ENCODE measurements at places on chromosomes 5 and 9.

DNA sequence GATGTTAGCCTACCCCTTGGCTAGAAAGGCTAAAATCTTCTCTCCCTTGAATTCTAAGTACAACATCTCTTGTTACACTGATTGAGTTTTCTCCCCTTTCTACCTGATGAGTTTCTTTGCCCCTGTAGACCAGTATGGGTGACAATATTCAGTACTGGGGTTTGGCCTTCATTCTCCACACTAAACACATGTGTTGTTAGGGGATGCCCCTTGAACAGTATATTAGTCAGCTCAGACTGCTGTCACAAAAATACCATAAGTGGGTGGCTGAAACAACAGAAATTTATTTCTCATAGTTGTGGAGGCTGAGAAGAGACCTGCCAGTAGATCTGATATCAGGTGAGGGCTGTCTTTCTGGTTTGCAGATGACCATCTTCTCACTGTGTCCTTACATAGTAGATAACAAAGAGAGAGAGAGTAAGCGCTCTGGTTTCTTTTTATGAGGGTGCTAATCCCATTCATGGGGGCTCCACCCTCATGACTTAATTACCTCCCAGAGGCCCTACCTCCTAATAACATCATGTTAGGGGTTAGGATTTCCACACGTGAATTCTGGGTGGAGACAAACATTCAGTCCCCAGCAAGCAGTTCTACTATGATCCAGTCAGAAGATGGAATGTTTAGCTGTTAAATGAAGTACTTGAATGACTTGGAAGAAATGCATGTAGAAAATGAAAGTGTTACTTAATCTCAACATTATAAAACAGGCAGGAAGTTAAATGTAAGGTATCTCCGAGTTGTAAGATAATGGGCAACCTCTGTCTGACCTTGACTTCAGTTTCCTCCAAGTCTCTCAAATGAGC is 17.5 kb downstream of the VLDLR start:
- DNase-seq = no peak

GRCh38 chr5:760363-761058 is 24.0 kb downstream of the ZDHHC11B start:
- no peak for DNase-seq

- no peak for DNase-seq
These were observed 189.7 kb downstream of the CSNK1G3 start for GRCh38 chr5:123701511-123702200.

- no peak for DNase-seq
These were observed 54.1 kb upstream of the ABL1 start for GRCh38 chr9:130780865-130781504.

GRCh38 chr9:79446523-79447307 is 125.0 kb upstream of the TLE4 start:
- no peak for DNase-seq

GRCh38 chr9:98955259-98955658 is 11.6 kb downstream of the COL15A1 start:
- no peak for DNase-seq

- no peak for DNase-seq
These were observed 139.5 kb upstream of the PRDM9 start for GRCh38 chr5:23367874-23368273.

- peak; percentile 23 for DNase-seq
These were observed 116.9 kb upstream of the ARRDC3 start for GRCh38 chr5:91499943-91500531.

- DNase-seq = no peak
These were observed 33.8 kb downstream of the KDM3B start for GRCh38 chr5:138386290-138386689.

DNA sequence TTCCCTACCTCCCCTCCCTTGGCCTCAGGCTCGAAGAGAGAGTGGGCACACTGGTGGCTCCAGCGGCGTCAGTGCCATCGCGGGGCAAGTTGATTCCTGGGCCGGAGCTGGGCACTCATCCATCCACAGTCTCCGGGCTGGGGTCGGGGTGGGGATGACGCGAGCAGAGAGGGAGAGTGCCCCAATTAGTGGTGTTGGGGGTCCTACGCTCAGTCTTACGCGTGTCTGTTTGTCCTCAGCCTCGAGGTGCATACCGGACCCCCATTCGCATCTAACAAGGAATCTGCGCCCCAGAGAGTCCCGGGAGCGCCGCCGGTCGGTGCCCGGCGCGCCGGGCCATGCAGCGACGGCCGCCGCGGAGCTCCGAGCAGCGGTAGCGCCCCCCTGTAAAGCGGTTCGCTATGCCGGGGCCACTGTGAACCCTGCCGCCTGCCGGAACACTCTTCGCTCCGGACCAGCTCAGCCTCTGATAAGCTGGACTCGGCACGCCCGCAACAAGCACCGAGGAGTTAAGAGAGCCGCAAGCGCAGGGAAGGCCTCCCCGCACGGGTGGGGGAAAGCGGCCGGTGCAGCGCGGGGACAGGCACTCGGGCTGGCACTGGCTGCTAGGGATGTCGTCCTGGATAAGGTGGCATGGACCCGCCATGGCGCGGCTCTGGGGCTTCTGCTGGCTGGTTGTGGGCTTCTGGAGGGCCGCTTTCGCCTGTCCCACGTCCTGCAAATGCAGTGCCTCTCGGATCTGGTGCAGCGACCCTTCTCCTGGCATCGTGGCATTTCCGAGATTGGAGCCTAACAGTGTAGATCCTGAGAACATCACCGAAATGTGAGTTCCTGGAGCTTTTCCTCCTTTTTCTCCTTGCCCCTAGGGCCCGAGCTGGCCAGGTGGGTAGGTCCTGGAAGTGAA is 861 bp downstream of the NTRK2 start:
- no peak for DNase-seq

DNA sequence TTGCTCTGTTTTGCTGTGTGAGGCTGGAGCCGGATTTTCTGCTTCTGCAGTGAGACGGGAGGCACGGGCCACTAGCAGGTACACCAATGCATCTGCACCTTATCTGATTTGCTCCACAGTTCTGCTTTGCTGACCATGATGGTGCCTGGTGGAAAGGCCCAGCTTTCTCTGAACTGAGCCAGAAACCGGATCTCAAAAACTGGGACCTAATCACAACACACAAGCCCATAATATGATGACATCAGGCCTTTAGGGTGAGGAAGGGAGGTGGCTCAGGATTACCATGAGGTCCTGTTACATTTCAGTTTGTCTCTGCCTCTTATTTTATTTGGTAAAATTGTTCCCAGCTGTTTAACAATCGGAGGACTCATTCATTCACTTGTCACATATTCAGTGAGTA is 49.8 kb downstream of the FGF1 start:
- DNase-seq = no peak

DNA sequence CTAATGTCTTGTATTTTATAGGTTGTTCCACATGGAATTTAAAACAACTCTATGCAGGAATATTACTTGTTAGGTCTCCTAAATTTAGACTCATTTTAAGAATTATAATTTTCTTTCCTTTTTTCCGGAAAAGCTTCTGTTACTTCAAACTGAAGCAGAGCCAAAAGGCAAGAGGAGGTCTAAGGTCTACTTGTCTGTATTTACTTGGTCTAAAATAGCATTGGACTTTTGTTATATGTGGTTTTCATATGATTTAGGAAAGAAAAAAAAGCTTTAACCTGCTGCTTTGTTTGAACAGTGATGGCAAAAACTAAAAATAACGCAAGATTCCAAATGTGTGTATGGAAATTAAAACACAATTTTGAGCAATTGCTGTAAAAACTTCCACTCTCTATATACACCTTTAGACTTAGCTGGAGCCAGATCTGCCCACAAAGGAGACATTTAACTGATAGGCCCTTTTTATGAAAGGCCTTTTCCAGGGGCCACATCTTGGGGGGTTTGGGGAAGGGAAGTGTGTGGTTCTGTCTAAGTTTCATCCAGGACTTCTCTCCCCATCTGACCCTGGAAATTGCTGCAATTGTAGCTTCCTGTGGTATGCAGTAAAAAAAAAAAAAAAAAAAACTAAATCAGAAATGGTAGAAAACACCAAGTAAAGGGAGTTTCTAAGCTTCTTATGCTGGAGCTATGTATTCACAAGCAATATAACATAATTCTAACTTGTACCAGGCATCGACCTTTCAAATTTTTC is 307.7 kb upstream of the MEF2C start:
- no peak for DNase-seq

GRCh38 chr5:177261510-177261909 is 42.0 kb downstream of the RAB24 start:
- no peak for DNase-seq

GRCh38 chr9:134162926-134163370 is 1.4 kb downstream of the RNU6ATAC start:
- DNase-seq = no peak

DNA sequence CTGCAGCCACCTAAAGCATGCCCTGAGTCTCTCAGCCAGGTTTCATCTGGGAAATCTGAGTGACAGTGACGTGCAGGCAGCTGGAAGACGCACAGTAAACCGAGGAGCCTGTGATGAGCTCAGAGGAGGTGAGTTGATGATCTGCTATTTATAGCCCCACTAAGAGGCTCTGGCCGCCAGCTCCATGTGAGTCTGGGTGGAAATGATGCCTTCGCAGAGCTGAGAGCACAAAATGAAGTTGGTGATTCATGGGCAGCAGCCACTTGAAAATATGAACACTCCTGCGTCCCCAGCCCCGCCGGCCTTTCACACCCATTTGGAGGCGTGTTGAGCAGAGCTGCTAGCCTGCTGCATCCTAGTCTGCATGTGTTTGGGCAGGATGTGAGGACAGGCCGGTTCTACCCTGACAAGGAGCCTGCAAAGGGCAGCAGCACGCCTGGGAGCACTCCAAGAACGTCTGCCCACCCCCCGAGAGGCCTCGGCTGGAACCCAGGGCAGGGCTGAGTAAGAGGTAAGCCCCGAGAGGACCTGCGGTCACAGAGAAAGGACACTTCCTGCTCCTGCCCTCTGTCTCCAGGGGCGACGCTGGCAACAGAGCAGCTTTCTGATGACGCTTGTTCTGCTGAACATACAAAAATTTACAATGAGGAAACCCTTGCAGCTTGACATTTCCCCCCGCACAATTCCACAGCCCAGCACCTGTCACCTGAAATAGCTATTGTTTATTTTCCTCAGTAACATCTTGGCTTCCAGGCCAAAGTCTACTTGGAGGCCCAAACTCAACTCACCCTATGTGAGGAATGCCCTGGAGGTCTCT is 25.1 kb upstream of the CDKN2AIPNL start:
- DNase-seq = peak; percentile 94

DNA sequence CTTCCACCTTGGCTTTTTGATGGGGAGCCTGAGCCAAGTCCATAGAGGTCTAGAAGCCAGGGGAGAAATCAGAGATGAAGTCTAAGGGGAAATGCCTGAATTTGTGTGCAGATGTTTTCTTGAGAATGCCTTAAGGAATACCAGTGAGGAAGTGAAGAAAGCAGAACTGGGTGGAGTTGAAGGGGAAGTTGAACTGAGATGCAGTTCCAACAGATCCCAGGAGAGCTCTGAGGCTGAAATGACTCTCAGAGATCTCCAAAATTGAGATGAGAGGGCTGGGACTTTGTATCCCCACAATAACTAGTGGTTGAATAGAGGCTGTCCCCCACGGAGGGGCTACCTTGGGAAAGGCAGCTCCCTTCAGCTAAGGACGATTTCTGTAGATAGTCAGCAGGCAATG is 197.1 kb downstream of the ZNF462 start:
- no peak for DNase-seq

DNA sequence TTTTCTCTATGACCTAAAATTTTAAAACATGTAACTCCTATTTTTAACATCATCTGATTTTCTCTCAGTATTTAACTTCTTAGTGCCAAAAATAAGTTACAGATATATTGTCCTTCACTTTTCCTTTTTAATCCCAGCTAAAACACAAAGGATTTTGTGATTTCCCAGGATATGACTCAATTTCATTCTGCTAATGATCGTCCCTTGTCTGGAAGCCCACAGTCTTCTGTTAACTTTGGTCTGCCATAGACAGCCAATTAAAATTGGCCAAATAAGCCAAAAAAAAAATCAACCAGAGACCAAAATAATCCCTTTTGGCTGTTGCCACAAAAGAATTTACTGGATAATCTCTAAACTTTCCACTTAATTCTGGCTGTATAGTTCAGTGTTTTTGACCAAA is 124.5 kb upstream of the FST start:
- DNase-seq = no peak

DNA sequence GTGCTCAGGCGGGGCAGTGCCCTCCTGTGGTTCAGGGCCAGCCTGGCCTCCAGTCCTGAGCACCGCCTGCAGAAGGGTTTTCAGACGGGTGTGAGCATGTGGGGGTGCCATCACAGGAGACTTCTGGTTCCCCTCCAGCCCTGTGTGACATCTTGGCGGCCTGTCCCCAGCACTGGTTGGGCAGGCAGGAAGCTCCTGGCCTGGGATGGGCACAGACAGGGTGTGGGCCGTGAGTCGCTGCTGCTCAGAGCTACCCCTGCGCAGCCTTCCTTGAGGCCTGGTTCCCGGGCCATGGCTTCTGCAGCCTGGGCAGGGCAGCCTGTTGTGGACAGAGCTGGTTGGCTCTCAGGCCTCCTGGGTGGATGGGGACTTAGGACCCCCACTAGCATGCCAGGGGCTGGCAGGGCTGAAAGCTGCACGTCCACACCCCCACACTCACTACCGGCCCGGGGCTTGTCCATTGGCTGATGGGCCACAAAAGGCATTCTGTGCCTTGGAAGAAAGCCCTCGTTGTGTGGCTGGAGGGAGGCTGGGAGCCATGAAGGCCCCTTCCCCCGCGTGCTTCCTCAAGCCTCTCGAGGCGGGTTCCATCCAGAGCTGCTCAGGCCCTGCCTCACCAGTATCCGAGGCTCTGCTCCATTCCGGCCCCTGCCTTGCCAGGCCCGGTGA is 58.7 kb downstream of the RXRA start:
- DNase-seq = no peak

- DNase-seq = no peak
These were observed 166.9 kb downstream of the OLFM1 start for GRCh38 chr9:135254176-135255032.

GRCh38 chr5:82560969-82561368 is 282.8 kb upstream of the RPS23 start:
- DNase-seq = no peak

DNA sequence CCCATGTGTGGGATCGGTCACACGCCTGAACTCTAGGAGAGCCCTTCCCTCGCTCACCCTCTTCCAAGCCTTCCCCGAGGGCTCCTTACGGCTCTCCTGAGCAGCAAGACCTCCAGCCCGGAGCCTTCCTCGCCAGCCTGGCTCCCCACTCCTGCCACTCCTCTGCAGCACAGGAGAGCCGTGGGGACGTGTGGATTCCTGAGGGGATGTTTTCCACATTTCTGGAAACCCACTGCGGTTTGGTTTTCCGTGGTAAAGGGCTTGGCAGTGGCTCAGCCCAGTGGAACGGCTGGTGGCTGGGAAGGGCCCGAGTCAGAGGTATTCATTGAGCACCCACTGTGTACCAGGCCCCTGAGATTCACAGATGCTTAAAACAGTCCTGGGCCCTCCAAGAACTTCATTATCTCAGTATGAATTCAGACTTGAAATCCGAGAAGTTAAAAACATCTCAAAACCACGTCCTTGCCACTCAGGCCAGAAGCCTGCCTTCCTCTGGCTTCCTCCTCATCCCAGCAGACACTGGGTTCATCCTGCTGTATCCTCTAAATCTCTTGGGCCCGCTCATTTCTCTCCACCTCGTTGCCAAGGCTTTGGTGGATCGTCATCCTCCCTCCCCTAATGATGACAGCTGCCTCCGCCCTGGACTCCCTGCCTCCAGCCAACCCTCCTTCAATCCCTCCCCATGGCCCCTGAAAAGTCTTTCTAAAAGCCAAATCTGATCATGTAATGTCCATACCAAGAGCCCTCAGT is 109.6 kb downstream of the FGF18 start:
- no peak for DNase-seq
